ENCODE measurements at places on chromosomes 6 and 20.

GRCh38 chr6:35216851-35217811, 3.4 kb downstream of the SCUBE3 start:
- no peak for DNase-seq

GRCh38 chr20:64091340-64091739, 7.1 kb upstream of the LKAAEAR1 start:
- no peak for DNase-seq

GRCh38 chr6:169097381-169097959, 156.2 kb downstream of the THBS2 start:
- peak; percentile 74 for DNase-seq

- DNase-seq, result peak; percentile 71
Observed at GRCh38 chr6:73579851-73580246, 59.0 kb upstream of the EEF1A1 start.

- DNase-seq, result peak; percentile 22
Observed at GRCh38 chr6:105804424-105804823, 281.7 kb upstream of the PRDM1 start.

- no peak for DNase-seq
Observed at GRCh38 chr6:157615420-157615769, 207.7 kb upstream of the SNX9 start.

- no peak for DNase-seq
Observed at GRCh38 chr20:55166063-55166462, 690.7 kb downstream of the DOK5 start.

DNA sequence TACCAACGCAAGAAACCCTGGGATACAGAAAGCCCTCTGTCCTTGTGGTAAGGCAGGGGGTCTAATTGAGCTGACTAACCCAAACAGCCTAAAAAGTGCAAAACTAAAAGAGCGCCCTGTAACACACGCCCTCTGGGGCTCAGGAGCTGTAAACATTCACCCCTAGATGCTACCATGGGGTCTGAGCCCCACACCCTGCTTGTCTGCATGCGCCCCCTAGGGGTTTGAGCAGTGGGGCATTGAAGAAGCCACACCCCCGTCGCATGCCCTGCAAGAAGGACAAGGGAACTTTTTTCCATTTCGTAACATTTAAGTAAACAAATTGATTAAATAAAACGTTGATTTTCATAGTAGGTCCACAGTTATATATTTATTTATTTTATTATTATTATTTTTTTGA, 616.9 kb upstream of the MAN1A1 start:
- DNase-seq, result no peak

DNA sequence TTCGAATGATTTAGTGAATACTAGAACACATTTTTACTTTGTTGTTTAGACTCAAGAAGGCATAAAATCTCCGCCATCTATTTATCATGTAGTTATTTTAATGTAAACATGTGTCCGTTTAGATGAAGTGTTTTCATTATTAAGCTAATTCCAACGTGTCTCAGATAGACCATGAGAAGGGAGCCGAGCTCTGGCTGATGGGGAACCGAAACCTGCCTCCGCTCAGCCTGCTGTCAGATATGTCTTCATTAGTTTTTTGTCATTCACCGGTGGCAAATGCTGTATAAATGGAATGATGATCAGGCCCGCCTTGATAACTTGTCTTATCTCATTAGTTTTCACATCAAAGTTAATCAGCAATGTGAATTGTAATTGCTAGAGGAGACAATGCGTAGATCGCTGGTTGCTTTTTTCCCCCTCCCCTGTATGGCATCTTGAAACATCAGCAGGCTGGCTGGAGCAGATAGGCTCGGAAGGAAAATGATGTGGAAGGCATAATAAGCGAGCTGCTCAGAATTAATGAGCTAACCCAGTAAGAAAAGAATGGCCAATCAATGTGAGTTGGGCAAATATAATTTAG, 136.4 kb downstream of the LINC00237 start:
- DNase-seq, result no peak

GRCh38 chr20:64133951-64134407, 26.6 kb upstream of the NPBWR2 start:
- no peak for DNase-seq

GRCh38 chr6:152697634-152698033, at the start of gene MYCT1:
TSS of gene MYCT1 (plus strand) at chr6:152697897. CDS start at chr6:152697903, 6 bp downstream.
- DNase-seq, result no peak

- peak; percentile 80 for DNase-seq
Observed at GRCh38 chr20:63540417-63541186, 3.4 kb upstream of the PTK6 start.

- DNase-seq, result no peak
Observed at GRCh38 chr6:22133357-22133756, 163.5 kb downstream of the PRL start.

DNA sequence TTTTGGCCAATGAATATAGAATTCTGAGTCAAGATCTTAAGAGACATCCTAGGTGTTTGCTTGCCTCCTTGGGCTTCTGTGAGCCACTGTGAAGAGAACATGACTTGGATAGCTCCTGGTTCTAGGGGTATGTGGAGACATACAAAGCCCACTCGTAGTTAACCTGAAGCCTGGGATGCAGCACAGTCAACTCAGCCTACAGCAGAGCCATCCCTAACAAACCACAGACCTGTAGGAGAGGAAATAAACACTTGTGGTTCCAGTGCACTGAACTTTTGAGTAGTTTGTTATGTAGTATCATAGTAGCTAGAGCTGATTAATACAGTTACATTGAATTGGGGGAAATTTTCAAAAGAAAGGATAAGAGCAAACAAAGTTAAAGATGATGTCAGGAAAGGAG, 474.4 kb upstream of the HSF2 start:
- DNase-seq, result no peak

DNA sequence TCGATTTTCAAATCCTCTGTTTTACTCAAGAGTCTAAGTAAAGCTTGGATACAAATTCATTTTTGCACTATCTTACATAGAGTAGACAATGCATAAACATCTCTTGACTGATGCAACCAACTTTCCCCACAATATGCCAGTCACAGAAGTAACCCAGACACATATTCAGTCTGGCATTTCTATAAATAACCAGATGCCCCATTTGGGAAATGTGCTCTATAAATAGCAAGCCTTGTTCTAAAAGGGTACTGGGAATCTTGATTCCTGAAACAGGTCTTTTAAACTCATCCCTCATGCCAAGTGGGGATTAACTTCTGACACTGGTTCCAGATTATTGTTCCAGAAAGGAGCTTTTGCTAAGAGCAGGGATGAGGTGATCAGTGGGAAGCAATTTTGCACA, 411.7 kb downstream of the EPM2A start:
- DNase-seq, result no peak

- no peak for DNase-seq
Observed at GRCh38 chr20:37198932-37199660, 19.7 kb upstream of the MROH8 start.

All from AG20443 (cell line).